Activated CD4-positive, alpha-beta T cell treated with anti-CD3 and anti-CD28 coated beads for 1 hour (primary cell): ENCODE measurements at places on chromosomes 12 and 14.

GRCh38 chr12:7555752-7556151 is 52.2 kb upstream of the CD163 start:
- DNase-seq, result no peak

GRCh38 chr14:63134801-63135200 is 69.4 kb upstream of the RHOJ start:
- DNase-seq, result no peak

- no peak for DNase-seq
Observed at GRCh38 chr12:114681116-114681871, 2.7 kb downstream of the TBX3 start.

- DNase-seq, result no peak
Observed at GRCh38 chr14:95088665-95089064, 68.7 kb downstream of the DICER1 start.

- no peak for DNase-seq
Observed at GRCh38 chr12:91890742-91891141, 254.9 kb downstream of the BTG1 start.

GRCh38 chr14:74488786-74489397 is 4.2 kb downstream of the NPC2 start:
- no peak for DNase-seq

DNA sequence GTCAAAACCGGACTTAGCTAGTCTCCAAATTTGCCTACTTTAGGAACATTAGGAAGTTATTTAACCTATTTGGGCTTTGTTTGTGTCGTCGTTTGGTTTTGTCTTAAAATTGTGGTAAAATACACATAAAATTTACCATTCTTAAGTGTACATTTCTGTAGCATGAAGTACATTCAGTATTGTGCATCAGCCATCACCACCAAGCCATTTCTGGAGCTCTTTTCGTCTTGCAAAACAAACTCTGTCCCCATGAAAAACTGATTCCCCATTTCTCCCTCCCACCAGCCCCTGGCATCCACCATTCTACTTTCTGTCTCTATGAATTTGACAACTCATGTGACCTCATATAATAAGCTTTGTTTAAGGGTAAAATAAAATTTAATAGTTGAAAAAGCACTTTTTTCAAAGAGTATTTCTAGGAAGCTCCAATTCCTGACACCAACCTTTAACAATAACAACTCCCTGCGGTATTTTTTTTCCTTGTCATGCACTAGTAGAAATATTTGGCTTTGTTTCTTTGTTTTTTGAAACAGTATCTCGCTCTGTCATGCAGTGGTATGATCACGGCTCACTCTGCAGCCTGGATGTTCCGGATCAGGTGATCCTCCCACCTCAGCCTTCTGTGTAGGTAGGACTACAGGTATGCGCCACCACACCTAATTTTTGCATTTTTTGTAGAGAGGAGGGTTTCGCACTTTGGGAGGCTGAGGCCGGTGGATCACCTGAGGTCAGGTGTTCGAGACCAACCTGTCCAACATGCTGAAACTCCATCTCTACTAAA is 3.6 kb upstream of the UBC start:
- no peak for DNase-seq
